ENCODE measurements at places on chromosomes 7 and 10.

DNA sequence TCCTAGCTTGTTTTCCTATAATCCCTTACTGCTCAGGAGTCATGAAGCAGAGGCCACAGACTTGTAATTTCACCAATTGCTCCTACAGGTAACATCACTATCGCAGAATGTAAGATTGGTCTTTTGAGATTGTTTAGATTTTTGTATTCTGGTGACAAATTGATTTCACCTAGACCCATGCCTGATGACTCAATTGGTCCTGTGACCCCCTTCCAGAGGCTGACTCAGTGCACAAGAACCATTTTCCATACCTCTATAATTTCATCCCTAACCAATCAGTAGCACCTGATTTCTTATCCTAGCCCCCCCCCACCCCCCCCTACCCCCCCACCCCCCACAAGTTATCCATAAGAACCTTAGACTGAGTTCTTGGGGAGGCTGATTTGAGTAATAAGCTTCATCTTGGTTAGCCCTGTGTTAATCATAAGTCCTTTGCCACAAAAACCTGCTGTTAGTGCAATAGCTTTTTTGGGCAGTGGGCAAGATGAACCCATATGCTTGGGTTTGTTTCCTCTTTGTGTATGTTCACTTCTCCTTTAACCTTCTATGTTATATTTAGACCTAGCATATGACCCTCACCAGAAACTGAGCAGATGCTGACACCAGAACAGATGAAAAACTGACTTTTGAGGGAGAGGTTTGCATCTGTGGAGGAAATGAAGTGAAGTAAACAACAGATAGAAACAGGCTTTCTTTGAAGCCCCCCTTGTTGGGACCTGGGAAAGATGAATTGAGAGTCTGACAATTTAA is 187.1 kb downstream of the KIF20B start:
- no peak for DNase-seq

DNA sequence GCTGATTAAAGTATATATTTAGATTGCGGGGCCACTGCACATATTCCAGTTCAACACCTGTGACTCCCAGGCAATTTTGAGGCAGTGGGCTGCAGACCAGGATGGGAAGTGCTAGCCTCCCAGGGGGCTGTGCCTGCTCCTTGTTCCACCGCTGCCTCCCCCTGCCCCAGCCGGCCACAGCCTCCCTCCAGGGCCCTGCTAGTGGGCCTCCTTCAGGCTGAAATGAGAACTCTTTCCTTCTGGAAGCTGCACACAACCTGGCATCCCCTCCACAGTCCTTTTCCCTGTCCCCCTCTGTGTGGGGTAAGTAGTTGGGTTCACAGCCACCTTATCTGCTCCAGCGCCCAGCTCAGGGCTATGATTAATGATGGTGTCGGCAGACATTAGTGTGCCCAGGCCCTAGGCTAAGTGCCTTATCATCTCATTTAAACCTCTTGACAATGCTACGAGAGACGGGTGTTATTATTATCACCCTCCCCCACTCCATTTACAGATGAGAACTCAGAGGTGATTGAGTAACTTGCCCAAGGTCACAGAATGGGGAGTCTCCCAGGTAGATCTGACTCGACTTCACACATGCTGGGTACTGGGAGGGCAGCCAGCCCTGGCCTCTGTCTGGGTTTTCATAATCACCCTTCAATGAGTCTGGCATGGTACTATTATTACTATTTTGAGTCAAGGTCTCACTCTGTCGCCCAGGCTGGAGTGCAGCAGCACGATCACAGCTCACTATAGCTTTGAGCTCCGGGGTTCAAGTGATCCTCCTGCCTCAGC is 10.8 kb upstream of the SFRP5 start:
- no peak for DNase-seq

DNA sequence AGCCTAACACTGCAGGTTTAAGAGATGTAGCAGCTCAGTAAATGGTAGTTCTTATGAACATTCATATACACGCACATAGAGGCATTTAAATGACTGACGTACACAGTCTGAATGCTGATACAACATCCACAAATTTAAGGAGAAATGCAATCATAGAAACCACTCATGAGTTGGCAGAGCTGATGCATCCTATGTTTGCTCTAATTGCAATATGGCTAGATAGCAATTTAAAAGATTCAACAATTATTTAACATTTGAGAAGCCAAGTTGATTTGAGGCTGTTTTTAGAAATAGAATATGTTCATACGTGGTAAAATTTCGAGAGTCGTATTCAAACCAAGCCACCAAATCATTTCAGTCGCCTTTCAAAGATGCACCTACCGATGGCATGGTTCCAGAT is 135.6 kb downstream of the PFKFB3 start:
- no peak for DNase-seq

GRCh38 chr10:46236546-46236887 is 50.3 kb upstream of the ANTXRL start:
- DNase-seq: no peak

DNA sequence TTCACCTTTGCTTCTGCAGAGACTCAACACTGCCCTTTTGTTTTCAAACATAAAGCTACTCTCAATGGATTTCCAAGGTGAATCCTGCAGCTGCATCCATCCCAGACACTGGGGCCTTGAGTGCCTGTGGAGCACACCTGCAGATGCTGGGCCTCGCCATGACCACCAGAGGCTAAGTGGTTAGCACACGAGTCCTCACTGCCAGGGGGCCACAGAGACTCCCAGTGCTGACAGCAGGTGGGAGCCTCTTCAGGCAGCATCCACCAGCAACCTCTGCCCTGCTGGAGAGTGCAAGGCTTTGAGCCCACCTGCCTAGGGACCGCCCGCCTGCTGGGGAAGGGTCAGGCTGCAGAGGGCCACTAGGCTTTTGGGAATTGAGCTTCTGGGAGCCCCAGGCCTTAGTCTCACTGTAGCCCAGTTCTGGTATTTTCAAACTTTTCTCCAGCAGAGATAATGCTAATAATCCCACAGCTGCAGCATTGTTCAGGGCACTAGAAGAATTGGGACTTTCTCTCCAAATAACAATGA is 9.4 kb upstream of the HPS1 start:
- DNase-seq: peak; percentile 24

DNA sequence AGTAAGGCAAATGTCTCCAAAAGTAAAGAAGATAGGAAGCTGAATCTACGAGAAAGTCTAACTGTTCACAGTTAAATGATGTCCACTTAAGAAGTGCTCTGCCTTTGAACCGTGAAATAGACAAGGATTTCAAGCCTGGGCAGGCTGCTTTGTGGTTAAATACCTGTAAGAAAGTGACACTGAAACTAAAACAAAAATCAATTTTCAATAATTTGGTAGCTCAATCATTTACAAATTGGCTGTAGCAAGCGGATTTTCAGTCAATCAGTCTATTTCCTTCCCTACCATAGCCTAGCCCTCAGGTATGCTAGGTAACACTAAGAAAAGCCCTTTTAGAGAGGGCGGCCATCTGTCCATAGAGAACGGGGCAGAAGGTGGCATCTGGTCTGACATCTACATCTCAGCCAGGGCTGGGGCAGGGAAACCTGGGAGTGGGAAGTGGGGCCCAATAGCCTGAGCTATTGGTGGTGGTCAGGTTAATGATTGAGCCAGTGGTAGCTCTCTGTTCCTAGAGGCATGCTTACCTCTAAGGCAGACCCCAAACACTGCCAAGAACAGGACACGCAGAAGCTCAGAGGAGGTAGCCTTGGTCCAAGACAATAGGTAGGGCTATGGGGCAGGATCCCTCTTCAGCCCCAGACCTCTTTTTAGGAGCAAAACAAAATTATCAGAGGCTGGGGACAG is 223.2 kb downstream of the CCSER2 start:
- no peak for DNase-seq

- no peak for DNase-seq
These were observed 359.4 kb downstream of the PRPF18 start for GRCh38 chr10:13946209-13946460.

DNA sequence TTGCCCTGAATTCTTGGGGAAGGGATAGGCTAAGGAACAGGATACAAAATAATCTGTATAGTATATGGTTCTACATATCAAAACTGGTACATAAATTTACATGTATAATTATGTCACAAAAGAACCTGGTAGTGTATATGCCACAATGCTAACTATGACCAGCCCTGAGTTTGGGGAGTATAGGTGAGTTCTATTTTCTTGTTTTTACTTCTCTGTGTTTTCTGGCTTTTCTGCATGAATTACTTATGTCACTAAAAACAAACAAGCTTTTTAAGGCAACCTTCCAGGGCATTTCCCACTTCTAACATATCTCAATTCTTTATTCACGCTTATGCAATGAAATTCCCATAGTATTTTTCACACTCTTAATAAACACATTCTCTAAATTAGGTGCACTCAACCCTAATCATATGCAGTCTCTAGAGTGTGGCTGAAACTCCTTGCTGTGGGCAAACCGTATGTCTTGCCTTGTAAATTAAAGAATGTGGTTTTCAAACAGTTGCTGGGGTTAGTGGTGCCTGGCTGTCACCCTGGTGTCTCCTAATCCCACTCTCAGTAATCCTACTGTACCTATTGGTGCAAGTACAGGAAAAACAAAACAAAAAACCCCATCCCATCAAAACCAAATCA is 14.0 kb upstream of the INSIG1 start:
- DNase-seq: no peak

GRCh38 chr10:10644676-10645385 is 372.8 kb upstream of the CELF2 start:
- no peak for DNase-seq

DNA sequence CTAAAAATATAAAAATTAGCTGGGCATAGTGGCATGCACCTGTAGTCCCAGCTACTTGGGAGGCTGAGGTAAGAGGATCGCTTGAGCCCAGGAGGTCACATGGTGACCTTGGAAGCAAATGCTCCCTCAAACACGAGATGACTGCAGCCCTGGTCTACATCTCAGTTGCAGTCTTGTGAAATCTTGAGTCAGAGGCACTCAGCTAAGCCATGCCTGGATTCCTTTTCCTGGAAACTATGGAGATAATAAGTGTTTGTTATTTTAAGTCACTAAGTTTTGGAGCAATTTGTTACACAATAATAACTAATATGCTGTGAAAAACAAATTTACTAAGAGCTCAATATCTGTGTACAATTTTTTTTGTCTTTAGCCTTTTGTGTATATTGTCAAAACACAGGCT is 284.3 kb upstream of the KAT6B start:
- no peak for DNase-seq

- DNase-seq: peak; percentile 74
These were observed at the start of gene GSTO1 for GRCh38 chr10:104254493-104255310. Gene GSTO1, plus strand, starts transcription at chr10:104254892. Its CDS starts 37 bp downstream, at chr10:104254929.

- no peak for DNase-seq
These were observed 15.6 kb upstream of the PPIF start for GRCh38 chr10:79331709-79332108.

DNA sequence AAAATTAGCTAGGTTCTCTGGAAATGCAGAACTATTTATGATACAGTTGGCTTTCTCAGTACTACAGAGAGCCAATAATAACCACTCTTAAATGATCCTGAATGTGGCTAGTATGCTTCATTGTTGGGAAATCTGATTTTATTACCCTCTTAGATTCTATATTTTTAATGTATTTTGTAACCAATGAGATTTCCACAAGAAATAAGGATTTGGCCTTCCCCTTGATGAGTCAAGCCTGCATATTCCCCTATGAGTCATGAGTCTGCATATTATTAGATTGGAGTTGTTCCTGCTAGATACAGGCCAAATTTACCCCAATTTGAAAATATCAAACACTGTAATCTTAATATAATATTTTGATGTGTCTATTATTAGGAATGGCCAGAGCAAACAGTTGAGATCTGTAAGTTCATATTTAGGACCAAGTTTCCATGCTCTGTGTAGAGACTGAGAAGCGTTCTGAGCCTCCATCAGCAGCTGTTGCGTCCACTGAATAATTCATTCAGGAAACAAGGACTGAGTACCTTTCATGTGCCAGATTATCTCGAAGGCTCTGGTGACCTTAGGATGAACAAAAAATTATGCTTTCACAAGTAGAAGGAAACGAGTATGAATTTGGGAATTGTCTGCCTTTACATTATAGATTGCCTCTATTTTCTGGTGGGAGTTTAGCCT is 793.4 kb downstream of the NRG3 start:
- no peak for DNase-seq

GRCh38 chr10:69404786-69405185 is 11.9 kb downstream of the TACR2 start:
- DNase-seq: no peak

DNA sequence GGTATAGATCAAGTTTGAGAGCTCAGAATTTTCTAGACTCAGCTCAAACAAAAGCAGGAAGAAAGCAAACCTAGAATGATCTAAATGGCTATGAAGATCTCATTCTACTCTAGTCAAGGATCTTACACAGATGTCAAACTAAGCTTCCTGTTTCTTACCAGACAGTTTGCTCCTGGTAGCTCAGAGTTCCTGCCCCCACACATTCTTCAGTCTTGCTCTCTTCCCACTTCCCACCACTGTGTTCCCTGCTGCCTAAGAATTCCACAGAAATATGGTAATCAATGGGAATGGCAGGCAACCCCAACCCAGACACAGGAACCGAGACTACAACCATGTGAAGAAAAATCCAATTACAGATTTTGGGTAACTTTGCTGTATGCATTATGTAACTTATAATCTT is 133.4 kb upstream of the PTN start:
- no peak for DNase-seq

GRCh38 chr7:21886396-21886795 is 59.3 kb downstream of the CDCA7L start:
- peak; percentile 17 for DNase-seq

- DNase-seq: no peak
These were observed 292.5 kb downstream of the GFRA1 start for GRCh38 chr10:115980470-115980869.

DNA sequence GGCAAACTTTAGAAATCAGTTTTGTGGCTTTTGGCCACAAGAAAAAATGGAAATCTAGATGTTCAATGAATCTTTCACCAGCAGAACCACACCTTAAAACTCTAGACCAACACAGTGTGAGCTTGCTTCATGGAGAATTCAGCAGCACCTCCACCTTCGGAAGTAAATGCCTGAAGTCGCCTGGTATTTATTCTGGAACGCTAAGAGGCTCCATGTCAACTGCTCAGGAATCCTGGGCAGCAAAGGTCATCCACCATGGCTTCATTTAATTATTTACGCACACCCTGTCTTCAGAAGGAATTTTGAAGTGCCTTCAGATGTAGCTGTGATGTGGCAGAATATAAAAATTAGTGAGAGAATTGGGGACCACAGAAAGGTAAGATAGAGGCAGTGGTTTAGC is 167.7 kb downstream of the GFRA1 start:
- DNase-seq: no peak

- no peak for DNase-seq
These were observed 22.0 kb downstream of the PRTFDC1 start for GRCh38 chr10:24930427-24930826.

GRCh38 chr7:151704960-151705635 is 171.8 kb downstream of the PRKAG2 start:
- DNase-seq: peak; percentile 74
